Activated CD4-positive, alpha-beta T cell treated with anti-CD3 and anti-CD28 coated beads, Interleukin-2, amount 50 U/mL, for 24 hours (primary cell): ENCODE measurements at places on chromosomes 1 and 21.

GRCh38 chr1:206737729-206738201 is 32.8 kb upstream of the IL19 start:
- DNase-seq = no peak

DNA sequence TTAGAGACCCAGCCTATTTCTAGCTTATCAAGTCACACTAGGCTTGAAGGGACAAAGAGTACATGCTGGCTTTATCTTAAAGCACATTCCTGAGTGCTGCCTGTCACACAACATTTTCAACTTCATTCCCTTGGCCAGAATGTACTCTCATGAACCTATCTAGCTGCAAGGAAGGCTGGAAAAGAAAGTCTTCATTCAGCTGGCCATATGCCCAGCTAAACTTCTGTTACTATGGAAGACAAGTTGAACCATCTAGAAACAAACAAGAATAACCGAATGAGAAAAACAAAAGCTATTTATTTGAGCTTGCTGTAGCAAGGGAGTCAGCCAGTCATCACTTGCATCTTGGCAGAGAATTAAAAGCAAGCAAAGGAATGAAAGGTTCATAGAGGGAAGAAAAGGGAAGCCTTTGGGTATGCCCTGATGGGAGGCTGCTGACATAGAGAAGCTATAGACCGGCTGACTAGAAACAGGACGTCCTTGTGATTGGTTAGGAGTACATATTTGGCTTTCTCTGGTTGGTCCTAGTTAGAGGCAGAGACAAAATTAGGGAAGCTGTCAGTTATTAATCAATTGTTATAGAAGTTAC is 108.4 kb downstream of the NEK7 start:
- no peak for DNase-seq

GRCh38 chr1:203799157-203799556 is 3.7 kb downstream of the ZBED6 start:
- no peak for DNase-seq

- DNase-seq = no peak
These were observed 78.4 kb downstream of the PROX1 start for GRCh38 chr1:214066190-214066589.

DNA sequence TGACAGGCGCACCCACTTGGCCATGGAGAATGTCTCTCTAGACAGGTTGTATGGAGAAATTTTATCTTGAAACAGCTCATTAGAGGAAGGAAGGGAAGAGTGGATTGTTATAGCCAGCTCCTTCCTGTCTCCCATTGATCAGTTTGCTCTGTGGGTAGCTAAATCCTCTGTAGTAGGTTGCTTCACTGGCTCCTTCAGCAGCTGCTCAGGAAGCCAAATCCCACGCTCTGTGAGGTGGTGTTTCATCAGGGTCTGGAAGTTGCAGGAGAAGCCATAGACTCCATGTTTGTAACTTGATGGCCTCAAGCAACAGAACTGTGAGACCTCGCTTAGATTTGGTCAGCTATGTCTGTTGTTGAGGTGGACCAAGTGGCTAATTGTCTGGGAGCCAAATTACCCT is 6.8 kb upstream of the NFYC start:
- DNase-seq = no peak

- no peak for DNase-seq
These were observed 149.6 kb downstream of the RHOU start for GRCh38 chr1:228884615-228885566.

- no peak for DNase-seq
These were observed 50.6 kb upstream of the SLC35A3 start for GRCh38 chr1:99919220-99919619.

- DNase-seq = no peak
These were observed 749 bp downstream of the SEC16B start for GRCh38 chr1:177969109-177969508.

- no peak for DNase-seq
These were observed 64.8 kb upstream of the WNT4 start for GRCh38 chr1:22207511-22208267.

- no peak for DNase-seq
These were observed 170.0 kb downstream of the LTN1 start for GRCh38 chr21:28822486-28823335.

DNA sequence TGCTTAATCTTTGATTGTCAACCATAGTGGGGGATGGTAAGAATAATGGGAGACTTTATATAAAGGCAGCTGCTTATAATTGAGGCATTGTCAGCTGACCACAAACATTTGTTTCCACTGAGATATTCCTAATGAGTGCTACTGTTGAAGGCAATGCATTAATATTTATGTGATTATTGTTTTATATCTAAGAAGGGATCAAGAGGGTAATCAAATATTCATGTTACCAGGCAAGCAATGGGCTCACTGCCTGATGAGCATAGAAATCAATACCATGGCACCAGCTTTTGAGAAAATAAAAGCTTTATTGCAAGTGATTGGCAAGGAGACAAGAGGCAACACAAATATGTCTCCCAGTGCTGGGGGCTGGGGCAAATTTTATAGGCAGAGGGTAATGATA is 706.7 kb upstream of the ADAMTS5 start:
- no peak for DNase-seq

DNA sequence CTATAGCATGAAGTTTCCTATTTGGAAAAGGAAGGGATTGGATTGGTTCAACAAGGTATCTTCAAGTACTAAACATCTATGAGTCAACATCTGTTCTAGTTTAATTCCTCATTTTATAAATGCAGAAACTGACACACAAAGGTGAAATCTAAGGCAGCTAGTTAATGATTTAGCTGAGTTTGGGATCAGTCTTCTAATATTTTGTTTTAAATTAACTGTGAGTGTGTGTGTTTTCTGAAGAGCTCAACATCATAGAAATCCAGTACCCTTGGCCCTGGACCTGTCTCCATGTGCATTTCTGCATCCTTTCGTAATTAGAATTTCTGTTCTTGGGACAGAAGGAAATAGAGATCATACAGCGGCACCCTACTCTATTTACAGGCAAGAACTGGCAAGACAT is 105.9 kb downstream of the RGS2 start:
- DNase-seq = no peak

GRCh38 chr1:160061369-160062229 is 8.4 kb downstream of the KCNJ10 start:
- no peak for DNase-seq
